ENCODE measurements at places on chromosomes 16 and 17. TPM values are rescaled to one million over a fixed set of nuclear protein-coding genes. Genes with fewer than 3 reads are reported as not detected.

- DNase-seq: no peak
- H3K27me3 ChIP-seq: peaks cover 5% of the 10 kb centered on the region
- H3K36me3 ChIP-seq: no peaks in the 10 kb centered on the region
- no peaks in the 10 kb centered on the region for H3K4me1 ChIP-seq
- no peak overlapping the region for H3K4me3 ChIP-seq
These were observed 139.6 kb downstream of the CDK5R1 start for GRCh38 chr17:32626379-32626791.

- DNase-seq: no peak
- no peak overlapping the region for H3K4me3 ChIP-seq
- H3K36me3 ChIP-seq: no peaks in the 10 kb centered on the region
- H3K27me3 ChIP-seq: peaks cover 2% of the 10 kb centered on the region
These were observed 8.1 kb upstream of the CXCL16 start for GRCh38 chr17:4747847-4748246.

- no peak for DNase-seq
- H3K4me3 ChIP-seq: peak overlapping the region; percentile 65
- no peaks in the 10 kb centered on the region for H3K36me3 ChIP-seq
- peak overlapping the region; percentile 69 for H3K27ac ChIP-seq
These were observed 230.9 kb downstream of the MRTFB start for GRCh38 chr16:14302031-14302398.

DNA sequence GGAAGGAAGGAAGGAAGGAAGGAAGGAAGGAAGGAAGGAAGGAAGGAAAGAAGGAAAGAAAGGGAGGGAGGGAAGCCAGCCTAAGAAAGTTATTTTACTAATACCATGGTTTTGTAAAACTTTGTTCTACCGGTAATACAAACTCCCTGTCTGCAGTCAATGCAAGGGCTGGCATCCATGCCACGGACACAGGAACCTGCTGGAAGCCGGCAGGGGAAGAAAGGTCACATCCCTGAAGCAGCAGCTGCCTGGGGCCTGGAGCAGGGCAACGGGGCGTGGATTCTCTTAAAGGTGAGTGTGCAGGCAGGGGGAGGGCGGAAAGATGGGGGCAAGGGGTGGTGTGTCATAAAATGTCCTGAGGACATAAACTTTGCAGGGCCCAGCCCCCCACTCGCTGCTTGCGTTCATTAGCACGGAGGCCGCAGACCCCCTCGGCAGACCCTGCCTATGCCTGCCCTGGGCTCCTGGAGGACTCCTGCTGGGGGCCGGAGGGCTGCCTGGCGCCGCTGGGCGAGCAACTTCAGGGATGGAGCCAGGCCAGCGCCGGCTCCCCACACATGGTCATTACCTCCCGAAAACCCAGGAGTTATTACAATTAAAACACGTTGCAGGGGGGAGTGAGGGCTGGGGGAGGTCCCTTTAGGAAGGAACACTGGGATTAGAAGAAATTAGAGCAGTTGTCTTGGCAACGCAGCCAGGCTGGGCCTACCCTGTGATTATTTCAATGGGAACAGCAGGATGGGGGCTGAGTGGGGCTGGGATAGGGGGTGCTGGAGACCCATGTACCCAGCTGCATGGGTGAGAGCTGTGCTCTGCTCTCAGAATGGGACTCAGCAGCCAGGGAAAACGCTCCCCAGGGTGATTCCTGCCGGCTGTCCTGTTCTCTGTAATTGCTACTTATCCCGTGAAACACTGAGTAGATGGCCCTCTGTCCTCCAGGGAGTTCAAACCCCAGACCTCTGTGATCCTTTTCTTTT is 257.9 kb downstream of the SOX9 start:
- no peaks in the 10 kb centered on the region for H3K36me3 ChIP-seq
- peaks cover 3% of the 10 kb centered on the region for H3K4me1 ChIP-seq
- H3K27me3 ChIP-seq: no peaks in the 10 kb centered on the region
- no peak for DNase-seq
- no peak overlapping the region for H3K27ac ChIP-seq

GRCh38 chr17:17062866-17063265 is 20.6 kb downstream of the MPRIP start:
- no peak for DNase-seq
- H3K36me3 ChIP-seq: no peaks in the 10 kb centered on the region
- H3K27ac ChIP-seq: no peak overlapping the region
- H3K4me1 ChIP-seq: peaks cover 5% of the 10 kb centered on the region
- no peak overlapping the region for H3K4me3 ChIP-seq

GRCh38 chr16:81239367-81240121 is 1.1 kb downstream of the BCO1 start:
- H3K27me3 ChIP-seq: no peaks in the 10 kb centered on the region
- H3K4me3 ChIP-seq: no peak overlapping the region
- no peak overlapping the region for H3K27ac ChIP-seq
- no peak for DNase-seq
- no peaks in the 10 kb centered on the region for H3K36me3 ChIP-seq

GRCh38 chr16:49181791-49182518 is 99.7 kb downstream of the CBLN1 start:
- H3K4me3 ChIP-seq: no peak overlapping the region
- no peak for DNase-seq
- H3K4me1 ChIP-seq: no peaks in the 10 kb centered on the region
- no peak overlapping the region for H3K27ac ChIP-seq

- no peak overlapping the region for H3K4me3 ChIP-seq
- no peaks in the 10 kb centered on the region for H3K36me3 ChIP-seq
- H3K27ac ChIP-seq: no peak overlapping the region
- H3K27me3 ChIP-seq: no peaks in the 10 kb centered on the region
- DNase-seq: no peak
These were observed 692 bp downstream of the PRR15L start for GRCh38 chr17:47956791-47957590.

GRCh38 chr16:11794447-11794846 is 2.6 kb downstream of the ZC3H7A start:
- peaks cover 35% of the 10 kb centered on the region for H3K4me1 ChIP-seq
- no peak for DNase-seq
- no peaks in the 10 kb centered on the region for H3K27me3 ChIP-seq
- H3K27ac ChIP-seq: peak overlapping the region; percentile 92
- no peaks in the 10 kb centered on the region for H3K36me3 ChIP-seq

- no peak overlapping the region for H3K4me3 ChIP-seq
- no peaks in the 10 kb centered on the region for H3K27me3 ChIP-seq
- H3K36me3 ChIP-seq: no peaks in the 10 kb centered on the region
- no peak for DNase-seq
- H3K4me1 ChIP-seq: peaks cover 22% of the 10 kb centered on the region
- peak overlapping the region; percentile 14 for H3K27ac ChIP-seq
These were observed 20.8 kb downstream of the DCUN1D3 start for GRCh38 chr16:20879175-20880040.

DNA sequence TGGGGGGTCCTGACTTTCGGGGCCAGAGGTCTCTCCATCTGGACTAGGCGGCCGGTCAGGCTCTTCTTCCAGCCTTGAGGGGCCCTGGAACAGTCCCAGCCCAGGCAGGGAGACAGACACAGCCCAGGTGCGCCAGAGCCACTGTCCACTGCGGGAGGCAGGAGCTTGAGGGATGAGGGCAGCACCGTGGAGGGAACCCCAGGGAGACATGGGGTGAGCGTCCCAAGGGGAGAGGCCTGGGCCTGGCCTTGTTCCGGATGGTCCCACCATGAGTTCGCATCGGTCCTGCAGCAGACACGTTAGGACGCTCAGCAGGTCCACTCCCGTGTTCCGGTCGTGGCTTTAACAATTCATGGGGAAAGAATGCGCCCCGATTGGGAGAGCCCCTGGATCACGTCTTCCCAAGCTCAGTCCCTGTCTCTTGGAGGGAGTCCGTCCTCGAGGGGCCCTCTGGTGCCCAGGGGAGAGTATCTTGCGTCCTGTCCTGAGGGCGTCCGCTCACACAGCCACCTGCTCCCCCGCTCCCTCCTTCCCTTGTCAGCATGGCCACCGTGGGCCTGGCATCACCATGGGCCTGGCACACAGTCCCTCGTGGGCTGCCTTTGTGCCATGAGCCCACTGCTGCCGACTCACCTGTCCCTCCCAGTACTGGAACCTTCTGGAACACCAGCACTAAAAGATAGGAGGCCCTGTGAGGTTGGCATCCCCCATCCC is 6.7 kb upstream of the NUDT16L1 start:
- H3K4me3 ChIP-seq: no peak overlapping the region
- no peak overlapping the region for H3K27ac ChIP-seq
- no peaks in the 10 kb centered on the region for H3K36me3 ChIP-seq
- no peak for DNase-seq
- peaks cover 6% of the 10 kb centered on the region for H3K4me1 ChIP-seq

DNA sequence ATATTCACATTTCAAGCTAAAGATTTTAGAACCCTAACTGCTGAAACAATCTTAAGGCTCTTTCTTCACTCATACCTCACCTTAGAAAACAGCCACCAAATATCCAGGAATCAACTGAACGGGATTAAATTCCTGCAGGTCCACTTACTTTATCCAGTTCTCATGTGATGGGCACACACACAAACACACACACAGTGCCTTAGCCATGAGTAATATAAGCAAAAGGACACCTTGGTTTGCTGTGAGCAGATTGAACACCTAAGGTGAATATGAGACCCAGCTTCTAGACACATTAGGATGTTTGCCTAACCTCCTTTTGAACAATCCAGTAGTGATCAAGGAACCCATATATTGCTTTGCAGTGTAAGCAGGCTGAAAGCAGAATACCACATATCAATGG is 81.5 kb downstream of the TUBD1 start:
- H3K27ac ChIP-seq: peak overlapping the region; percentile 92
- no peak overlapping the region for H3K4me3 ChIP-seq
- H3K36me3 ChIP-seq: peaks cover 4% of the 10 kb centered on the region
- no peak for DNase-seq
- no peaks in the 10 kb centered on the region for H3K27me3 ChIP-seq
- peaks cover 19% of the 10 kb centered on the region for H3K4me1 ChIP-seq

GRCh38 chr17:44122816-44123355 is 555 bp downstream of the HDAC5 start:
- H3K36me3 ChIP-seq: no peaks in the 10 kb centered on the region
- no peak for DNase-seq
- H3K27ac ChIP-seq: no peak overlapping the region
- peaks cover 5% of the 10 kb centered on the region for H3K4me1 ChIP-seq
- H3K27me3 ChIP-seq: no peaks in the 10 kb centered on the region

GRCh38 chr17:29583324-29584248 is 5.9 kb downstream of the GIT1 start:
- peaks cover 2% of the 10 kb centered on the region for H3K36me3 ChIP-seq
- DNase-seq: no peak
- peaks cover 19% of the 10 kb centered on the region for H3K4me1 ChIP-seq
- H3K4me3 ChIP-seq: no peak overlapping the region
- no peaks in the 10 kb centered on the region for H3K27me3 ChIP-seq

- DNase-seq: no peak
- no peaks in the 10 kb centered on the region for H3K4me1 ChIP-seq
- H3K4me3 ChIP-seq: no peak overlapping the region
- H3K27ac ChIP-seq: no peak overlapping the region
These were observed 19.9 kb upstream of the MLKL start for GRCh38 chr16:74720579-74720978.

The LGALS9B gene
- not detected for total RNA-seq

The TMC7 gene
- 5.1 TPM for total RNA-seq

The IGF2BP1 gene
- total RNA-seq: 109 TPM

The HBM gene
- total RNA-seq: not detected

The HS3ST3B1 gene
- 0.59 TPM for total RNA-seq

The CHD9NB gene
- 0.64 TPM for total RNA-seq

The TOP2A gene
- total RNA-seq: 230 TPM

The C17orf100 gene
- 2.8 TPM for total RNA-seq

The SLFN14 gene
- not detected for total RNA-seq

The HSD17B2 gene
- total RNA-seq: 0.41 TPM

Measured in Panc1 (cell line).